ENCODE measurements at places on chromosomes 4 and X. TPM values are rescaled to one million over a fixed set of nuclear protein-coding genes. Genes with fewer than 3 reads are reported as not detected.

DNA sequence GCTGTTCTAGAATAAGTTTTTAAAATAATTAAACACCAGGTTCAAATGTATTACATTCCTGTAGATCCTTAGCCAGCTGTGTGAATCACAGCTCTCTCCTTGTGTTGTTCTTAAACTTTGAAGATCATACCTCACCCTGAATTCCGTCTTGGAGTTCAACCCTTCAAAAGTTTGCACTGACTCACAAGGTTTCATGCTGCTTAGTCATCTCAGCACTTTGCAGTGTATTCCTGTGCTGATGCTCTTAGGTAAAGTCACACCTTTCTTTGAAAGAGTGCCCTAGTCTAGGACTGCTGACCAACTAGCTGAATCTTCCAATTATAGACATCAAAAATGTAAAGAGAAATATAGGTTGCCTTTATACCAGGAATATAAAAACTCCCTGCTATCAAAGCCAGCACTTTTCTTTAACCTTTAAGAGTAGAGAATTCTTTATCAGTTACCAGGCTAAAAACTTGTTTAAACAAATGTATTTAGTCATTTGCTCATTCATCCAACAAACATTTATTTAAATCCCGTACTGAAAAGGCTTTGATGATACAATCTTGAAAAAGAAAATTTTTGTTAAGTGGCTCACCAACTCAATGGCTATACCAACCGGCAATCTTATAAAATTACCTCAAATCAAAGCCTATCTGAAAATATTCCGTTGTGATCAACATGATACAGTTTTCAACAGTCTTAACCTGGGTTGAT lies 169.7 kb downstream of the RAP1GDS1 start:
- peak; percentile 75 for DNase-seq

DNA sequence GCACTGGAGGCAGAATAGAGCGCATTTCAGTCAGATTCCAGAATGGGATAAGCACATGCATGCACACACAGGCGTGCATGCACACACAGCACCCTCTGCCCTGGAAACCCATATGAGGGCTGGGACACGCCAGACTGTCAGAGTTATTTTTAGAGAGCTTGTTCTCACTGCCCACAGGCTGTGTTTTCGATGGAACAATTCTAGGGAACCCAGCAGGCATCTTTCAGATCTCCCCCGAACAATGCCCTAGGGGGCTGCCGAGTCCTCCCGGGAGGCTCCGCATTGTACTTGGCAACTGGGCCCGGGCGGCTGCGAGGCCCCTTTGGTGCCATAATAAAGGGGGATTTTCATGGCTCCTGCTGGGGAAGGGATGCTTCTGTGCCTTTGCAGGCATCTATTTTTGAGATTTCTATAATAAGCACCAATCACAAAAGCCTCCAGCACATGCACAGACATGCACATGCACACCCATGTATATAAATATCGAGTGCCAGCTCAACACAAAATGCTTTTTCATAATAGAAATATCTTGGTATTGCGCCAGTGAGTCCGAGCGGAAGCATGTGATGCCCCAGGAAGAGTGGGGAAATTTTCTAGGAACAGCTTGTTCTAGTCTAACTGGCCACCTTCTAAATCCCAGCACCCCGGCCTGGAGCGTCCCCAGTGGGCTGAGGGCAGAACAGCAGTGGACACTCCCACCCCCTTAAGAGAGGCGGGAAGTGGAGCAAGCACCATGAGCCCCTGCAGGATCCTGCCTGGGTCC lies 88.5 kb downstream of the PHKA2 start:
- no peak for DNase-seq

DNA sequence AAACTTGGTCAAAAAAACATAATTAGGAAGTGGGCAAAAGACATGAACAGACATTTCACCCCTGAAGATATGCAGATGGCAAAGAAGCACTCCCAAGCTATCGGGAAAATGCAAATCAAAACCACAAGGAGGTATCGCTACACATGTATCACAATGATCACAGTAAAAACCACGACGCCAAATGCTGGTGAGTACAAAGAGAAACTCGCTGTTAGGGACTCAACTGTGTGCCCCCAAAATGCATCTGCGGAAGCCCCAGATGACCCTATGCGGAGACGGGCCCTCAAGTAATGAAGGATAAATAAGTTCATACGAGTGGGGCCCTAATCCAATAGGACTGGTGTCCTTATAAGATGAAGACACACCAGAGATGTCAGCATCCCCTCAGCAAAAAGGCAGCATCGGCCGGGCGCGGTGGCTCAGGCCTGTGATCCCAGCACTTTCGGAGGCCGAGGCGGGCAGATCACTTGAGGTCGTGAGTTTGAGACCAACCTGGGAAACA lies 10.2 kb downstream of the GAK start:
- no peak for DNase-seq

DNA sequence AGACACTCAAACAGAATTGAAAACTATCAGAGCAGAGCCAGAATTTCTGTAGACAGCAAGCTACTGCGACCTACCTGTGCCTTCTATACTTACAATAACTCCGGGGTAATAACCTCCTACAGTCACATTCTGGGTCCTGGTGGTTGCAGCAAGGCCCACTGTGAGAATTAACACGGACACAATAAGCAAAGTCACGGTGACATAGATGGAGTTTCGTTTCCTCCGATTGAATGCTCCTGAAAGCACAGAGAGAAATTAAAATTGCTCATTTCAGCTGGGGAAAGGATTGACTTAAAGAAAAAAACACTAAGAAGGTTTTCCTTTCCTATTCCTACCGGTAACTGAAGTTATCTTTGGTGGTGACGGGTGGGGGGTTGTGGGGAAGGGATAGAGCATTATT lies 7.0 kb downstream of the TMEM255A start:
- no peak for DNase-seq

DNA sequence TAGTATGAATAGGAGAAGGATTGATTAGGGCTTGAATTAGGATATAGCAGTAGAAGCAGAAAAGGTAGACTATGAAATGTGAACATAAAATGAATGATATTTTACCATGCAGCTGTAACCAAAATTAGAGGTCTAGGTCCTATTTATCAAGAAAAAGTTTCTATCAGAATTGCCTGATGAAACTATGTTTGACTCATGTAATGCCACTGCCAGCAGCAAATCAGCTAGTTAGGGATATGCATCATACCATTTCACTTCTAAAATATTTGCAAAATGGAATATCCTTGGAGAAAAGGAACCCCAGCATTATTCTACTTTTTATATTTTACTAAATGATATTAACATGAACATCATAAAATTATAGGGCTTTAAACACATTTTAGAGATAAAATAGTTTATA lies 188.4 kb downstream of the WDFY3 start:
- DNase-seq, result no peak

DNA sequence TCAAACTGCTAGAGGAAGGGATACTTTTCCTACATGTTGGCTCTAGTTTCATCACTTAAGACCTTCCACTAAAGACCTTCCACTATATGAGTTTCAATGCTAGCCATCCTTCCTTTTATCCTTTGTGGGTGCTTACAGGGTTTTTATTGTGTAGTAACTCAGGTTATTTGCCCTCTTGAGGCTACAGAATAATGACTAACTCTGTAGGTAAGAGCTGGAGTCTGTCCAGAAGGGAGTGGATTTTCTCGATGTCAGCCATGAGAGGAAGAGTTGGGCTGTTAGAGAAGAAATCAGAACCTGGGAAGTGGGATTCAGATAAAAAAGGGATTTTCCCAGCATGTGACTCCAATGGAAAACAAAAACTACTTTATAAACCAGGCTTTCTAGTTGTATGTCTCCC lies 27.5 kb upstream of the HERC5 start:
- DNase-seq, result no peak

- peak; percentile 14 for DNase-seq
Measured at GRCh38 chr4:163484906-163485305, 9.6 kb upstream of the TMA16 start.

DNA sequence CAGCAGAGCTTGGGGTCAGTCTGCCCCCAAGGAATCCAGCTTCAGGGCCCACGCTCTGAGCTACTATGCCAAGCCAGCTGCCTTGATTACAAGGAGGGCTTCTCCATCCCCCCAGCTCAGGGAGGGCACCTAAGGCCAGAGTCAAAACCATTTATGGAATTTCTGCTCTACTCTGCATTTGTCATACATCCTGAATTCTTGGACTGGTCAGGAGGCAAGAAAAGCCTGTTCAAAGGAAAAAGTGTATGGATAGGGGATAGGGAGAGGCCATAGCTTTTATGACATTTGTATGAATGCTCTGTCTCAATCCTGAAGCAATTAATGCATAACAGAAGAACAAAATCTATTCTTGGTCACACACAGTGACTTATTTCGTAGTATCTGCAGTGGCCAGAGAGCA lies 32.2 kb downstream of the EDNRA start:
- DNase-seq, result no peak

DNA sequence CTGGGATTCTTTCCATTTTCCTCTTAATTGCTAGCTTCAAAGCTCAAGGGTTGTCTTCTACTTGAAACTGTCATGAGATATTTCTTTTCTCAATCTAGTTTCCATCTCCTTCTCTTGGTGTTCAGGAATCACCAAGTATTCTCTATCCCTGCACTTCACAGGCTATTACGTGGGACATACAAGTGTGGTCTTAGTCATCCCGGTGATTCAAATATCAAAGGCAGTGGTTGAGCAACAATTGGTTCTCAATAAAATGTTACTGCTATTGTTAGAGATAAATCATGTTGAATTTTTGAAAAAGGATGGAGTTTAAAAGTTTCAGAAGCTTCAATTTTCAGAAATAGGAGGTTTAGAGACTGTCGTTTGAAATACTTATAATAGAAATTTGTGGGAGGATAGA lies 812.9 kb downstream of the FSTL5 start:
- DNase-seq, result no peak

DNA sequence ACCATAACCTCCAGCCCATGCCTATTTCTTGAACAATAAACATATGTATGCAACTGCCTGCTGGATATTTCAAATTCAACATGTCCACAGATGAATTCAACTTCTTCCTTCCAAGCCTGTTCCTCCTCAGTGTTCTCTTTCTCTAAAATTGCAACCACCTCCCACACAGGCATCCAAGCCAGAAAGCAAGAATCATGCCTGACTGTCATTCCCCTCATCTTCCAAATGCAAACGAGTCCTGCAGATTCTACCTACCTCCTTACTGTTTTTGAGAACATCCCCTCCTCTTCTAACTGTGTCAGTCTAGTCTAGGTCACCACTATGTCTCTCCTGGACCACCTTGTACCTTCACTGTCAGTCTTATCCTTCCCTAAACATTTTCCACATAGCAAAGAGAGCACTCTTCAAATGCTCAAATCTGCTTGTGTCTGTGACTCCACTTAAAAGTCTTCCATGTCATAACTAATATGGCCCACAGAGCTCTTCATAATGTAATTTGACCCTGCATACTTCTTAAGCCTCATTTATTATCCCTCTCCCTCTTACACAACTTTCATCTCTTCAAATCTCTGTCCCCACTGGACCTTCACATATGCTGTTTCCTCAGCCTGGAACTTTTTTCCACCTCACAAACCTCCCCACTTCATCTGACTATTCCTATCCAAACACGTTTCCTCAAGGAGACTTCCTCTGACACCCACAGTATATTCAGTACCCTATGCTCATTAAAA lies 25.7 kb downstream of the MAPK10 start:
- DNase-seq, result no peak

DNA sequence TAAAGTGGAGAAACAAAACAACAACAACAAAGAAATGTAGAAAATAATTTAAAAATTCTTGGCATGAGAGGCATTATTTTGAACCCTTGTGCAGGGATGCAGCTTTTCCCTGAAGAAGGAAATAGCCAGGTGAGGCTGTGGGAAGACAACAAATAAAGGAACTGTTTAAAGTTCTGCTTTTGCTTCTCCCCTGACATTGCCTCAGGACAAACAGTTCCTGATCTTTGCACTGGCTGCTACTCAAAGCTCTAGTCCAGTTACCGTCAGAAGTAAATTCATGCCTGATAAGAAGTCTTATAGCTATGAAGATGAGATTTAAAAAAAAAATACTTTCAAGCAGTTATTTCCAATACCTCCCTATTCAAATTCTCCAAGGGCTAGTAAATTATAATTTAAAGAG lies 233.8 kb downstream of the IL15 start:
- DNase-seq, result no peak

DNA sequence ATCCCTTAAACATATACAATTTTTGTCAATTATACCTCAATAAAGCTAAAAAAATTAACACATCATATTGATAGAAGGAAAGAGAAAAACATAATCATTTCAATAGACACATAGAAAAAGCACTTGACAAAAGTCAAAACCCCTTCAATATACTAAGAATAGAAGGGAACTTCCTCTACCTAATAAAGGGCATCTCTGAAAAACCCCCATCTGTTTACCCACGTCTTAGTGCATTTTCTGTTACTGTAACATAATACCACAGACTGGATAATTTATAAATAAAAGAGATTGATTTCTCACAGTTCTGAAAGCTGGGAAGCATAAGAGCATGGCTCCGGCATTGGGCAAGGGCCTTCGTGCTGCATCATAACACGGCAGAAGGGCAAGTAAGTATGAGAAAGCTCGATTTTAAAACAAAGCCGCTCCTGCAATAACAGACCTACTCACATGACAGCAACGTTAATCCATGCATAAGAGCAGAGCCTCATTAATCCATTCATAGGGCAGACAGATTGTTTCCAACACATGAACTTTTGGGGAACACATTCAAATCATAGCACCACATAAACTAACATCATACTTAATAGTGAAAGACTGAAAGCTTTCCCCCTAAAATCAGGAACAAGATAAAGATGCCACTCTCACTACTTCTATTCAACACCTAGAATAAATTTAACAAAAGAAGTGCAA lies 15.7 kb downstream of the STEEP1 start:
- no peak for DNase-seq

- no peak for DNase-seq
Measured at GRCh38 chrX:63922221-63922620, 137.2 kb upstream of the ARHGEF9 start.

DNA sequence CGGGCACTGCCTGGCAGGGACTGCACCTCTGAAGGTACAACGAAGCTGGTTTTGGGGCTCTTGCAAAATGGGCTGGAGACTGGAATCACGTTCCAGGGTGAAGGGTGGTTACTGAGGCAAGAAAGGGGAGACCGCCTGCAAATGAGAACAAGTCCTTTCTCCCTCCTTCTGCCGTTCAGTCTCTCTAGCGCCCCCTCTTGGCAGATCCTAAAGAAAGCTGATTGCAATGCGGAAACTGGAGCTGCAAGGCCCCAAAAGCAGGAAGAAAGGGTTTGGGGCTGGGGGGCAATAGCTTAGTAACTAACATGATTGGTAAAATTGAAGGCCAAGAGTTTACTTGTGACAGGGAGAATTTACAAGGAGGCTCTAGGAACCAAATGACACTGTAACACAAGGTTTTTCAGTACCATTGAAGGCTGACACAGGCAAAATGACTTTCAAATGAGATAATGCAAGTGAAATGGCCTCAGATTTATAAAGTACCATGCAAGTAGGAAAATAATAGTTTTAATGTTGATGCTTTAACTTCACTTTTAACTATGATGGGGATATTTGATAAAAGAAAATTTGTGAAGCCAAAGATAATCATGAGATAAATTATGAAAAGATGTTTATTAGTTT lies 222.7 kb upstream of the HAND2 start:
- DNase-seq, result peak; percentile 3

- no peak for DNase-seq
Measured at GRCh38 chr4:188316391-188316790, 177.2 kb downstream of the TRIML1 start.

- no peak for DNase-seq
Measured at GRCh38 chr4:64880557-64880956, 471.3 kb upstream of the TECRL start.

Gene RAB39B
- 0.68 TPM for total RNA-seq

Gene KCND1
- total RNA-seq, result 0.24 TPM

Gene RHOXF2B
- total RNA-seq, result not detected

Gene PABPC1L2B
- not detected for total RNA-seq

Gene PNMA6A
- total RNA-seq, result 11.8 TPM

Gene GYPA
- not detected for total RNA-seq

Gene VCX
- not detected for total RNA-seq

Gene NPY2R
- total RNA-seq, result not detected

Gene NIPAL1
- 3.0 TPM for total RNA-seq

Gene PLAC8
- not detected for total RNA-seq

Gene UCHL1
- total RNA-seq, result 2,581 TPM
